ENCODE measurements at places on chromosomes 1 and 21.

DNA sequence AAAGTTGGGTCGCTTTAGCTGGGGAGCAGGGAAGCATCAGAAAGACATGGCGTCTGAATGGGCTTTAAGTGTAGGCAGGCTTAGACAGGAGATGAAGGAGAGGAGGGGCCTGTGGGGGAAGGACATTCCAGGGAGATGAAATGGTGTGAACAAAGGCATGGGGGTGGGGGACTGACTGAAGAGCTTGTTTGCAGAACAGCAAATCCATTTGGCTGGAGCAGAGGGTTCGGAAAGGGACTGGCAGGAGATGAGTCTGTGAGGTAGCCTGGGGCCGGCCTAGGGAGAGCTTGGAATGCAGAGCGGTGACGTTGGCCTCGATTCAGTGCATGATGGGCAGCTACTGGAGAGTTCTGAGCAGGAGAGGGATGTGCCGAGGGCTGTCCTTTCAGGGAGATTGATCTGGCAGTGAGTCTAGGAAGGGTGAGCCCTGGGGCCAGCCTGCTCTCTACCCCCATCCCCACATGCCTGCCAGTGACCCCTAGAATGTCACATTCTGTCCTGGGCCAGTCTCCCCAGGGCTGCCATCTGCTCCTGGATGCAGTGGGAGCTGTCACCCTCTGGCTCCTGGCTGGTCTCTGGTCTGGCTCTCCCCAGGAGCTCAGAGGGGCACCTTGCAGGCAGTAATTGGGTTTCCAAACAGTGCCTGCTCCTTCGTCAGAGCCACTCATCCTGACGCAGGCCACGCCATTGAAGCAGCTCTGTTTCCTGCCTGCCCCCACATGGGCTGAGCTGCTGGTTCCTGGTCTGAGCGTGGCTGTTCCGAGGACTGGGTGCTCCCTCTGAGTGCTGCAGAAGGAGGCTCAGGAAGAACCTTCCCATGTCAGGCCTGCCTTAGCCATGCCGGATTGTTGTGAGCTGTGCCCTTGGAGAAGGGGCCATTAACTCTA, 22.3 kb upstream of the TMEM222 start:
- DNase-seq, result peak; percentile 66

DNA sequence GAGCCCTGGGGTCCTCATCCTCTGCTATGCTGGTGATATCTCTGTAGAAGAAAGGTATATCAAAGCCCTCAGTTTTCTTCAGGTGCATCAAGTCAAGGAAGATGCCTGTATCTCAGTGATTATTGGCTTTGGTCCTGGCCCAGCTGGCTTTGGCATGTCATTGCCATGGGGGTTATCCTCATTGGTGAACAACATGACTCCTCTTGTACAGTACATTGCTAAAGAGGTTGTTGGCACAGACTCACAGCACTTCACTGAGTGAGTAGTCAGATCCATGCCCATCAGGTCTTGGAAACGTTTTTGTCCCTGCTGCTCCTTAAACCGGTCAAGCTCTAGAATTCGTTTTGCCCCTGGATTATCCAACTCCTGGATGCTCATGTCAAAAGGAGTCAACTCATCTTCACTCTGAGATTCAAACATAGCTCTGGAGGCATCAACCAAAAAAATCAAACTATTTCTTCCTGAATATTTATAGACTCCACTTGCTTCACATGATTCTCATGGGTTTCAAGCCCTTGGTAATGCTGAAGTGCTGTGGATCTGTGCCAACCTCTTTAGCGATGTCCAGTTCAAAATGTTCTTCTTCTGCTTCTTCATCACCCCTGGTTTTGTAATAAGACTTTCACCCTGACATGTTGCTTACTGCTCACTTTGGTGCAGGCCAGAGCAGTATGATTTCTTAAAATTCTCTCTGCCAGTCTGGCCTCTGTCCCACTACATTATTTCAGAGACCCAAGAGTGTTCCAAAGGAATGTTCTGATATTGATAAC, 43.0 kb upstream of the RAB3GAP2 start:
- DNase-seq, result no peak

GRCh38 chr1:33418811-33419210, 12.1 kb downstream of the PHC2 start:
- no peak for DNase-seq

GRCh38 chr1:58166417-58166816, 380.1 kb downstream of the OMA1 start:
- no peak for DNase-seq

DNA sequence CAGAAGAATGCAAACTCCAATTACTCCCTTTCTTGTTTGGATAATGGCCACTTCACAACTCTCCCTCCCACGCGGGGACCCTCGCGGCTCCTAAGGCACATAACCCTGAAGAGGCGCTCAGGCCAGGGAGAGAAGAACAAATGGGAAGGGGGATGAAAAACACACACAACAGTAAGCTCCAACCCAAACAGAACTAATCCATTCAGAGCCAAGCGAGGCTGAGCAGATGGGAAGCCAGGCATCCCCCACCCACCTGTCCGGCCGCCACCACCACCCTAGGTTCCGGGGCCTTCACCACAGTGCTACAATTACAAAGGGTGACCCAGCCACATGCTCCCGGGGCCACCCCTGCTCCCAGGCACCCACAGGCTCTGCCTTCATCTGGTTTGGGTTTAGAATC, 101.5 kb downstream of the MRPL37 start:
- no peak for DNase-seq

Measured in HS-27A (cell line).